ENCODE measurements at places on chromosomes 2 and 18.

- DNase-seq: no peak
These were observed 143.6 kb downstream of the MYO3B start for GRCh38 chr2:170321526-170321925.

DNA sequence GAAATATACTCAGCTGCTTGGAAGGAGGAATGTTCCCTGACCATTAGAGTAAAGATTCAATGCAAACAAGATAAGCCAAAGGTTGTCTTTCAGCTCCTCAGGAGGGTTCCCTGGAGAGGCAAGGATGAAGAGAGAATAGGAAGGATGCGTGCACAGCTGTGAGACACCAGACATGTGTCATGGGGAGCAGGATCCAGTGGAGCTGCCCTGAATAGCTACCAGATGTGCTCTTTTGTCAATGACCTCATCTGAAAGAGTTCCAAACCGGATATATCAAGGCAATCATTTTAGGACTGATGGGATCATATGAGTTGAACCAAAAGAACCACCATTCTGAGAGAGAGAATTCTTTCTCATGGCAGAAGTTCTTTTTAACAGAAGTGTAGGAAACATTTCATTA lies 490.6 kb downstream of the IRS1 start:
- no peak for DNase-seq

GRCh38 chr18:60358516-60358915 lies 14.1 kb downstream of the MC4R start:
- DNase-seq: no peak

DNA sequence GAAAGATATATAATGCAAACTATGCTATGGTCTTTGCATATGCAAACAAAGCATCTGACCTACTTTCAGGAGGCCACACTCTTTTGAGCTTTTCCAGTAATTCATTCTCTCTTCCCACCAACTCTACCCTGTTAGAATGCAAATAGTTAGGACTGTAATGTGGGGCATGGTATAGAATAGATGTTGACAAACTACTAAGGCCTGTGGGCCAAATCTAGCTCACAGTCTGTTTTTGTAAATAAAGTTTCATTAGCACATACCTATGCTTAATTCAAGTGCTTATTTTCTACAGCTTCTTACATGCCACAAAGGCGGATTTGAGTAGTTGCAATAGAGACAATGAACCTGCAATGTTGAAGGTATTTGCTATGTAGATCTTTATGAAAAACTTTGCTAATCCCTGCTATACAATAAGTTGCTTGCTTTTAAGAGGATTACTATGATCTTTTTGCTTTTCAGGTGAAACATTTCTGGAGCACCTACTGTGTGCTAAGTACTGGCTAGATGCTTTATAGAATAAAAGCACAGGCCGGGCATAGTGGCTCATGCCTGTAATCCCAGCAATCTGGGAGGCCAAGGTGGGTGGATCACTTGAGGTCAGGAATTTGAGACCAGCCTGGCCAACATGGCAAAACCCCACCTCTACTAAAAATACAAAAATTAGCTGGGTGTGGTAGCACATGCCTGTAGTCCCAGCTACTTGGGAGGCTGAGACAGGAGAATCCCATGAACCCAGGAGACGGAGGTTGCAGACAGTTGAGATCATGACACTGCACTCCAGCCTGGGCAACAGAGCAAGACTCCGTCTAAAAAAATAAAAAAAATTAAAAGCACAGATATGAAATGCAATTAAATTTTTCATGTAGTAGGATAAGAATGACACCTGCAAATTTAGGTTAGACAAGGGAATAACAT lies 267.8 kb downstream of the DPP10 start:
- no peak for DNase-seq

DNA sequence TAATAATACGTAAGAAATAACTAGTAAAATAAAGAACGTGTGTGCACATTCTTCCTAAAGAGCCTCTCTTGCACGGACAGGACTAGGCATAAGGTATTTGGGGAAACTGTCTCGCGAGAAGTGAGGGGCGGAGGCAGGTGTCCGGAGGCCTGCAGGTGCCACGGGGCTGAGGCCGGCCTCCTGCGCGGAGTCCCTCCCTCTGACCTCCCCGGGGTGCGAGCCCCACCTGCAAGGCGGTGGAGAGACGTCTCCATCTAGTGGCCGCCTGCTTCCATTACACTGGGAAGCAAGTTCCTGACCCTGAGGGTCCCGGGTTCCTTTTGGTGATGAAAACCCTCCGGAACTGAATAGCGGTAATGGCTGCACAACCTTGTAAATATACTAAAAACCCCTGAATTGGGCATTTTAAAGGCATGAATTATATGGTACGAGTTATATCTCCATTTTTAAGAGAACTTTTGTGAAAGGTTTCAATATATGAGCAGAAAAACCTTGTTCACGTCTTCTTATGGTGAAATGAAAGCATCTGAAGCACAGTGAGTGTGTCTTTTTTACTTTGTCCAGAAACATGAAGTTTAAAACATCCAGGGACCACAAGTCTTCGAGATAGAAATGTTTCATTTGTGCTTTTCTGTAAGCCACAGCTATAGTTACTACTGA lies 35.5 kb upstream of the CTDP1 start:
- peak; percentile 52 for DNase-seq

- no peak for DNase-seq
These were observed 970.6 kb upstream of the ACVR2A start for GRCh38 chr2:146874260-146874658.

- peak; percentile 71 for DNase-seq
These were observed 99.5 kb upstream of the STK39 start for GRCh38 chr2:168346725-168347477.

DNA sequence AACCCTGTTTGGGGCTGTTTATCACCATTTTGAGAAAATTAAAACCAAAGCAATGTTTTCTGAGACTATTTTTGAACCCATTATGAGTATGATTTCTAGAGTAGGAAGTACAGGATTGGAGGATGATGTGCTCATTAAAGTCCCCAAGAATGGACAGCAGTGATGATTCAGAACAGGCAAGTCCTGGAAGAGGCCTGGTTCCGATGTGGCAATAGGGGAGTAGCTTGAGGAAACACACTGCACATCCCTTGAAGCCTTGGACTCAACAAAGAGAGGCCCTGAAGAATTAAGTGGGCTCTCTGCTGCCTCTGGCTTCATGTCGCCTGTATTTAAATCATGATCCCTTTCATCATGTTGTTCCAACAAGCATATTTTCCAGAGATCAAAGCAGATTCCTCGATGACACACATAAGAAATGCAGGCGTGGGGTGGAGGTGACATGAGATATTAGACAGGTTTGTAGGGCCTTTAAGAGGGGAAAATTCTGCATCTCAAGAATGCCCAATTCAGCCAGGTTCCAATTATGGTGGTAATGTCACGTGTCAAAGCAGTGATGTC lies 242.2 kb downstream of the FHOD3 start:
- no peak for DNase-seq

- no peak for DNase-seq
These were observed 137.3 kb downstream of the SS18 start for GRCh38 chr18:25953111-25953510.

GRCh38 chr2:101341901-101342624 lies 33.6 kb upstream of the RNF149 start:
- peak; percentile 48 for DNase-seq

DNA sequence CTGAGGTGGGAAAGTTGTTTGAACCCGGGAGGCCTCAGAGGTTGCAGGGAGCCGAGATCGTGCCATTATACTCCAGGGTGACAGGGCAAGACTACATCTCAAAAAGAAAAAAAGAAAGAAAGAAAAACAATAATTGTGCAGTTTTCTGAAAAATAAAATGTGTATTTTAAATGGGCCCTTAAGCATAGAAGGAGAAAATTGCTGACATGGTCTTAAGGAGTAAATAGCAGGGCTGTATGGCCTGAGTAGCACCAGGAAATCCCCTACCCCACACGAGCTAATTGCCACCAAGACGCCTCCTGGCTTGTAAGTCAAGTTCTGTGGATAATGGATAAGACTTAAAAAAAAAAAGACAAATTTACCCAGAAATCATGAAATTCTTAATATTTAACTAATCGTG lies 271.4 kb upstream of the NCKAP5 start:
- no peak for DNase-seq

- DNase-seq: no peak
These were observed 23.8 kb downstream of the EML4 start for GRCh38 chr2:42192652-42193566.

GRCh38 chr2:15315411-15315810 lies 245.7 kb downstream of the NBAS start:
- DNase-seq: no peak

GRCh38 chr2:46803547-46803878 lies 112.1 kb downstream of the MCFD2 start:
- no peak for DNase-seq

- DNase-seq: no peak
These were observed 88.4 kb upstream of the CELF4 start for GRCh38 chr18:37654034-37654433.

GRCh38 chr2:10193851-10194820 lies 71.6 kb downstream of the RRM2 start:
- DNase-seq: no peak

DNA sequence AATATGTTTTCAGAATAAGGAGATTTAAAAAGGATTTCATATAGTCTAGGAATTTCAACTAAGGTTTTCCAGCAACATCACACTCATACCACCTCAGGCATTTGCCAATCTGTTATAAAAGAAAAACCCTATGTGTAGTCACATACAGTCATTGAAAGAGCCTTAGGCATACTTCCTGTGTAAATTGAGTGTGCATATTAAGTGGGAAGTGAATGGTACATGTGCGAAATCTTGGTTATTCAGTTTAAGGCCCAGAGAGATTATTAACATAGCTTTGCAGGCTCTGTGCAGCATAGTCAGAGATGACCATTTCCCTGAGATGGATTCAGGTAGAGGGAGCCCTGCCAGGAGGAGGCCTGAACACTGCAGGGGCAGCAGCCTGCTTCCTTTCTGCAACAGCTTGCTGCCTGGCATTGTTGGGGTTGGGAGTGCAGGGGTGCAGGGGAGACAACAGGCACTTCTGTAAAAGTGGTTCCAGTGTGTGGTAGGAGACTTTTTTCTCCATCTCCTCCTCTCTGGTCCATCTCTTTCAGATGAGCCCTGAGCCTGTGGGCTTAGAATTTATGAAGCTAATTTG lies 100.1 kb upstream of the OSR1 start:
- no peak for DNase-seq

DNA sequence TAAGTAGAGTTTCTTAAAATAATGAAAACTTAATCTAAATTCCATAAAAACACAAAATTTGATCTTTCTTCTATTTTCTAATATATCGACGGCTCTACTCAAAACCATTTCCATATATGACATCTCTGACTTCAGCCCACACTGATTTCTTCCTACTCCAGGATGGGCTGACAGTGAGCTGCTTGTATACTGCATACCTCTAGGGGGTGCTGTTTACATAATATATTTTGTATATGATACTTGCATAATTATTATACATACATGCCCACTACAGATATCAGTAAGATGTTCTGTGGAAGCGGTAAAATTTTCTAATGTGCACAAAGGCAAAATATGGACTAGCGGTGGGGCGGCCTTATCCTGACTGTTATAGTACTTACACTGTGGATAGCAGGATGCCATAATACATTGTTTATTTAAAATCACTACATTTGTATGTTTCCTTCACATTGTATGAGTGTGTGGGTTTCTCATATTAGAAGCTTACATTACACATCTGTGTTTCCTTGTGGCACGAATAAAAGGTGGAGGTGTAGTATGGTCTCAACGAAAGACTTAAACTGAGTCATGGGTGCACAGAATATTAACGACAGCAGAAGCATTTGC lies 66.1 kb upstream of the NXPH2 start:
- peak; percentile 28 for DNase-seq

DNA sequence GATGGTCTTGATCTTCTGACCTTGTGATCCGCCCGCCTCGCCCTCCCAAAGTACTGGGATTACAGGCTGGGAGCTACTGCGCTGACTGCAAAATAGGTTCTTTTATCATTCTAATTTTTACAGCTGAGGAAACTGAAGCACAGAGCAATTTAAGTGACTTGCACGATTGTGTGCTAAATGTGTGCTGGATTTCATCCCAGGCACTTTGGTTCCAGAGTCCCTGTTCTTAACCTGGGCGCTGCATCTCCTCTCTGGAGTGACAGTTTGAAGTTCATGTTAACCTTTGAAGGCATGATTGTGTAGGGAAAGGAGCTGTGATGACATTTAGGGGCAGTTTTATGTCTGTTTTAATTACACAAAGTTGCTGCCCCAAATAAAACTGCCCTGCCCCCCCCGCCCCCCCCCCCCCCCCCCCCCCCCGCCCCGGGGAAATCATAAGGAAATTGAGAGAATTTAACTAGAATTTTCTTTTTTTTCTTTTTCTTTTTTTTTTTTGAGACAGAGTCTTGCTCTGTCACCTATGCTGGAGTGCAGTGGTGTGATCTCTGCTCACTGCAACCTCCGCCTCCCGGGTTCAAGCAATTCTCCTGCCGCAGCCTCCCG lies 5.6 kb downstream of the ACSL3 start:
- no peak for DNase-seq

- no peak for DNase-seq
These were observed 34.1 kb downstream of the RIT2 start for GRCh38 chr18:43081396-43081795.

GRCh38 chr2:67641312-67642045 lies 244.3 kb downstream of the ETAA1 start:
- no peak for DNase-seq

- no peak for DNase-seq
These were observed 296.5 kb upstream of the GYPC start for GRCh38 chr2:126359494-126359893.

GRCh38 chr2:240626531-240627300 lies 1.4 kb downstream of the GPR35 start:
- no peak for DNase-seq

GRCh38 chr18:55073116-55073515 lies 113.9 kb upstream of the CCDC68 start:
- DNase-seq: no peak

GRCh38 chr2:217979151-217979811 lies 23.5 kb downstream of the TNS1 start:
- no peak for DNase-seq

- peak; percentile 15 for DNase-seq
These were observed 11.5 kb downstream of the GPR55 start for GRCh38 chr2:230913406-230914143.

DNA sequence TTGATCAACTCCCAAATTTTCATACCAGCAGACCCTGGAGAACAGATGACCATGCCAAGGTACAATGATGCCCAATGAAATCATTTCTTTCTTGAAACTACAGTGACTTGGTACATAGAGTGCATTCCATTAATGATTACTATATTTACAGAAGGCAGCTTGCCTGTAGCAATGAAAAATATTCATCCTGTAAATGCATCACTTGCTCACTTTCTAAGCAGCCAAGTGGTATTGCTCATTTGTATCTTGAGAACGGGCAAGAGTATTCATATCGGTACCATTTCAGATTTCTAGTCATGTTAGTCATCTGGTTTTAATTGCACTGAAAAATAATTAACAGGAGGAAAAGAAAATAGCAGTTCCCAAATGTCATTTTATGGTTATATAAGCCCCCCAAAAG lies 59.6 kb downstream of the VIL1 start:
- DNase-seq: no peak

DNA sequence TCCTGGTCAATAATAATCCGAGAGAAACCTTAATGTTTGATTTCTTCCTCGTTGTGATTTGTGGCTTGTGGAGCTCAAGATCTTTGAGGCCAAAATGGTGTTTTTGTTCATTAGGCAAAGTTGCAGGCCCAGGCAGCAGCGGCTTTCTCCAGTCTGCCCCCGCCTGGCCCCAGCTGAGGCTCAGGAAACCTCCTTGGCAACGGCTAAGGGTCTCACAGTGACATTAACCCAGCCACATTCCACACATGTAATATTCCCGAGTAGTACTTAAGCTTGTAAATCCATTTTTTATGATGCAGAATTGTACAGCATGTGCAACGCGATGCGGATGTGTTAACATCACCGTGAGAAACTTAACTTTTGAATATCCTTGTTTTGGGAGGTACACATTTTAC lies 200.1 kb downstream of the BCL11A start:
- DNase-seq: no peak

- DNase-seq: no peak
These were observed 5.6 kb upstream of the HS6ST1 start for GRCh38 chr2:128324008-128324896.
